ENCODE measurements at places on chromosomes 12 and 14.
A peak's percentile ranks its signal among the peaks of the same experiment; 100 is the strongest.

DNA sequence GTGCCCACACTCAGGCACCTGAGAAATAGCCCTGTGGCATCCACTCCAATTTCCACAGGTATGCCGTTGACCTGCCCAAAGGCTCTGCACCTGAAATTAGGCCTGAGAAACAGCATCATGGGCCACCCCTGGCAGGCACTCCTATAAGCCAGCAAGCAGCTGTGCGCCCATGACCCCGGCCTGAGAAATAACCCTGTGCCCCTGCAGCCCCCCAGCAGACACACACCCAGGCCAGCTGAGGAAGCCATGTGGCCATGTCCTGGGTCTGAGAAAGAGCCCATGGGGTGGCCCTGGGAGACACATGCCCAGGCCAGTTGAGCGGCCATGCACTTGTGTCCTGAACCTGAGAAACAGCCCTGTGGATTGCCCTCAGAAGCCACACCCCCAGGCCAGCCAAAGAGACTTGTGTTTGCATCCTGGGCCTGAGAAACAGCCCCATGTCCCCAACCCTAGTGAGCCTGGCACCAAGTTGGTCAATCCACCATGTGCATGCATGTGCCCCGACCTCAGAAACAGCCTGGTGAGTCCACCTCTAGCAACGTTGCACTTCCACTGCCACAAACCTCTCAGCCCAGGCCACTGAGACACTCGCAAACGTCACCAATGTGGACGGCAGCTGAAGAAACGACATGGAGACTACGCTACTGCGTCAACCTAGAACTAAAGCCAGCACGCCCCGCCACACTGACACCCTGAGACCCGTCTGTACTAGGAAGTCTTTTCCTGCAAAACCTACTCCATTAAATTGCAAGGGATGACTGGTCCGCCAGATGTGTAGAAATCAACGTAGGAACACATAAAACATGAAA lies 411.9 kb downstream of the TMEM121 start:
- DNase-seq: no peak

DNA sequence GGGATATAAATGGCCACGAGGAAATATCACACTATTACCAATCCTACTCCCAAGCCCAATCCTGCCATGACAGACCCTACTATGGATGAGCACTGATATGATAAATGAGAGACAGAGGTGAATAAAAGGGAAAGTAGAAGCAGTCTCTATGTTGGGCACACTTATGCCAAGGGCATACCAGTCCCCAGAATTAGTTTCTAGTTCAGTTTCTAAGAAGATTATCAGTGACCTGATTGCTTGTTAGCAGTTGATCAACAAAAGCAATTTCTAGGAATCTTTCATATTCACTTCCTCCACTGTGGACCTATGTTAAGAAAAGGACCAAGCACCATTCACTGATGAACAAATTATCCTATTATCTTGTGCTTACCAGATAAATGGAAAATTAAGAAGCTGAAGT lies 20.0 kb downstream of the SCAF11 start:
- DNase-seq: no peak

- no peak for DNase-seq
Measured at GRCh38 chr12:78208092-78208491, 377.4 kb downstream of the NAV3 start.

GRCh38 chr12:112285600-112286401 lies 96.4 kb downstream of the HECTD4 start:
- peak; percentile 97 for DNase-seq

DNA sequence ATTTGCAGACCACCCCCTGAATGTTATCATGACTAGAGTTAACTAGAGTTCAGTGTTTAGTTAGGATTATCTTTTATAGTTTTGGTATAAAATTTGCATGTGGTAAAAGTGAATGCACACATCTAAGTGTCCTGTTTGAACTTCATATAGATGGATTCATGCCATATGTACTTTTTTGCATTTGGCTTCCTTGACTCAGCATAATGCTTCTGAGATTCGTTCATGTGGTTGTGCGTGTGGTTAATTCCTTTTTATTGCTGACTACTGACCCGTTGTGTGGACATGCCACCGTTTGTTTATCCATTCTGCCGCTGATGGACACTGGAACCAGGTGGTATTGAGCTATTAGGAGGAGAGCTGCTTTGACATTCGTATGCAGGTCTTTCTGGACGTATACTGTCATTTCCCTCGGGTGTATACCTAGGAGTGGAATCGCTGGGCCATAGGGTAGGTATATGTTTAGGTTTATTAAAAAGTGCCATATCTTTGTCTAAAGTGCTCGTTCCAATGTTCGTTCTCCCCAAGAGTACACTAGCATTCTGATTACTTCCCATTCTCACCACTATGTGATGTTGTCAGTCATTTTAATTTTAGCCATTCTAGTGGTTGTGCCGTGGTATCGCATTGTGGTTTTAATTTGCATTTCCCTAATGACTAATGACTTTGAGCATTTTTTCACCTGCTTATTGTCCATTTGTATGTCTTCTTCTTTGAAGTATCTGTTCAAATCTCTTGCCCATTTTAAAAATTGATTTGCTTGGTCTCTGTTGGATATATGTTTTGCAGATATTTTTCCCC lies 37.7 kb downstream of the RIN3 start:
- DNase-seq: no peak

GRCh38 chr14:100132903-100133510 lies 26.4 kb downstream of the DEGS2 start:
- no peak for DNase-seq

DNA sequence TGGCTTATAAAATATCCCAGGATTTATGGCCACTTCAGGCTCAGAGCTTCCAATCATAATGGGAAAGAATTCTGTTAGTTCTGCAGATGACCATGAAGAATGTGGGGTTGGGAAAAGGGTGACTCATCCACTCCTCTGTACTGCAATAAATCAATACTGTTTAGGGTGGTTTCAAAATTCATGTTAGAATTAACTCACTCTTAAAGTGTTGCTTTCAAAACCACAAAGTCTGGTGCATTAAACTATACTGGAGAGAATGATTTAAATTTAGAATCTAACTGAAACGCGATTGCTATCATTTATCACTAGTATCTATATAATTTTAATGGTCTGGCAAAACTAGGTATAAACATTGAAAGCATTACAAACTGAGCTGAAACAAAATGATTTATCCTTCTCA lies 798 bp downstream of the CCDC198 start:
- peak; percentile 5 for DNase-seq

DNA sequence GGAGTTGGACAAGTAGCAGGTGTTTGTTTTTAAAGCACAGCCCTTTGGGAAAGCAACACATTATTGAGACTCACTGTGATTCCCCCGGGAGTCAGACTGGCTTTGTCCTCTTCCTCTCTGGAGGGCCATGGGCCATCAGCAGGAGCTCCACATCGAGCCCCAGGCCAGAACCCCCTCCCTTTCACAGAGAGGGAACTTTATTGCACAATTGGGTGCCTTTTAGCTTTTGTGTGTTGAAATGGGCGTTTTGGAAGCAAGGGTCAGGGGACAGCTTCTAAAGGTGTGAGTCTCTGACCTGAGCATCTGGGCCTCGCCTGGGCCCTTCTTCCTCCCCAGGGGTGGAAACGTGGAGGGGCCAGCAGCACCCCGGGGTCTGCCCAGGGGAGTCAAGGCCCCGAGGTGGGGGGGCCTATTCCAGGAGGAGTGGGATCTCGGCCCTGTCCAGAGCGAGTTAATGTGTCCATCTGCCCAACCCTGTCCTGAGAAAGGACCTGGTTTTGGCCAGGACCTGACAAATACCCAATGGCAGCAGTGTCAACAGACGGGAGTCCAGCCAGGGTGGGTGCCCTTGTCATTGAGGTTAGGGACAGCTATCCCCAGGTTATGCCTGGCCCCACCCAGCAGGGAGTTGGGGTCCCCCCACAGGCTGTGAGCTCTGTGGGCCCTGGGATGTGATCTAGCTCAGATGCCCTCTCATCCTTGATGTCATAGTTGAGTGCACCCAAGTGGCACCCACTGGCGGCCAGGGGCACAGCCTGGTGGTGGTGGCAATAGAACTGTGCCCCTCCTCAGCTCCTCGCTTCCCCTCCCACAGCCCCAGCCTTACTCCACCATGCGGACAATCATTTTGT lies 37.1 kb downstream of the SLC8B1 start:
- DNase-seq: no peak

- no peak for DNase-seq
Measured at GRCh38 chr12:102167821-102168604, 29.6 kb downstream of the PMCH start.

DNA sequence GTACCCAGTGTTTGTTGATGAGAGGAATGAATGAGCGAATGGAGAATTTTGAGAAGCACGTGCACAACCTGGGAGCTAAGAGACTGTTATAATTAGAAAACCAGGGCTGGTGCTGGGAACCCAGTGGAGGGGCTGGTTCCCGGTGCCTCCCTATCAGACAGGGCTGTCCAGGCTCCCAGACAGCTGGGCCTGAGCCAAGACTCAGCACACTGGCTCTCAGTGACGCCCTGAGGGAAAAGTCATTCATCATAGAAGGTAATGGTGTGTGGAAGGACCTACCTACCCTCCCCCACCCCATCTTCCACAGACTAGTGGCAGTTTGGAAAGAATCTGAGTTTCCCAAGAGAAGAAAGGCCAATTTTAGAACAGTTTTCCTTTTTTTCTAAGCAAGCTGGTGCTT lies 34.7 kb downstream of the KCNA5 start:
- DNase-seq: no peak

GRCh38 chr12:1439687-1440086 lies 154.7 kb downstream of the FBXL14 start:
- DNase-seq: no peak

DNA sequence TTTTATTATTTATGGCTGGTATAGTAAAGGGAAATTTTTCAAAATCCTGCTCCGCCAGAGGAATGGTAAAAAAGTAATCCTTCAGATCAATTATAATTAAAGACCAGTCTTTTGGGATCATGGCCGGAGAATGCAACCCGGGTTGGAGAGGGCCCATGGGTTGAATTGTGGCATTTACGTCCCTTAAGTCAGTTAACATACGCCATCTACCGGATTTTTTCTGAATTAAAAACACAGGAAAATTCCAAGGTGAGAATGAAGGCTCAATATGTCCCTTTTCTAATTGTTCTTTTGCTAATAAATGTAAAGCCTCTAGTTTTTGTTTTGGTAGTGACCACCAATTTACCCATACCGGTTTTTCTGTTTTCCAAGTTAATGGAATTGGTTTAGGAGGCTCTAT lies 602.8 kb downstream of the ALG10 start:
- DNase-seq: no peak

- DNase-seq: peak; percentile 53
Measured at GRCh38 chr12:50166799-50167048, 445 bp downstream of the CERS5 start.

- no peak for DNase-seq
Measured at GRCh38 chr12:130266751-130267150, 70.9 kb upstream of the PIWIL1 start.

DNA sequence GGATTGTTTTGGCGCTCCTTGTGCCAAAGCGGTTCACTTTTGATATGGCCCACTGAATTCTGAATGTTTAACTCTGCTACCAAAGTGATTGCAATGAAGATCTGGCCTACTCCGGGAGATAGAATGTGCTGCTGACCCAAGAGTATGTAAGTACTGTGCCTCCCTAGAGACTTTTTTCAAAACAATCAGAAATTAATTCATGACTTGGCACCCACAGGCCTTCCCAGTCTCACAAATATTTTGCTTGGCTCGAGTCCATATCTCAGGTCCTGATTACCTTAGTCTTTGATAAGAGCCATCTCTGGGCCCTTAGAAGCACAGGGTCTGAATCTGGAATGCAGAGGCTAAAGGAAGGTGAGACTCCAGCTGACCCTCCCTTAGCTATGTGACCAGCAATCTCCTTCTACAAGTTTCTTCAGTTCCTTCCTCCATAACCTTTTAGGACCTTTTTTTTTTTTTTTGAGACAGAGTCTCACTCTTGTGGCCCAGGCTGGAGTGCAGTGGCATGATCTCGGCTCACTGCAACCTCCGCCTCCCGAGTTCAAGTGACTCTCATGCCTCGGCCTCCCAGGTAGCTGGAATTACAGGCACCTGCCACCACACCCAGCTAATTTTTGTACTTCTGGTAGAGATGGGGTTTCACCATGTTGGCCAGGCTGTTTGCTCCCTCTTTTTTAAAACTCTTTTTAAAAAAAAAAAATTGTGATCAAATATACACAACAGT lies 49.5 kb upstream of the METAP2 start:
- no peak for DNase-seq

GRCh38 chr12:76486011-76486410 lies 73.6 kb downstream of the OSBPL8 start:
- no peak for DNase-seq

DNA sequence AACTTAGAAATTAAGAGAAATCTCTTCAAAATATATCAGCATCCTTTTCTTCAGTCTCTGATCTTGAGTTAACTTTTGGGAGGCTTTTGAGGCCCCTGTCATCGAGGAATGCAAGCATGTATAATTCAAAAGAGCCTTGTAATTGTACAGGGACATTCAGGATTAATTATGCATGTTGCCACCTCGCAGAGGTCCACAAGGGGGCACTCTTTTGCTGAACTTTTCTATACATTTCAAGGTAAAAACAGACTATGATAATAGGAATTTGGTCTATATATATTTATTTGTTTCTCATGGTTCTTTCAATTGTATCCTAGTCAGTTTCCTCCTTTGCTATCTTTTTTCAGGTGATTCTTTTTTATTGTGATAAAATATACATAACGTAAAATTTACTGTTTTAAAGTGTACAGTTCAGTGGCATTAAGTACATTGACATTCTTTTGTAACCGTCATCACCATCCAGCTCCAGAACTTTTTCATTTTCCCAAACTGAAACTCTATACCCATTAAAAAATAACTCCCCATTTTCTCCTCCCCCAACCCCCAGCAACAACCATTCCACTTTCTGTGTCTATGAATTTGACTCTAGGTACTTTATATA lies 47.0 kb upstream of the SLC2A13 start:
- DNase-seq: peak; percentile 8

DNA sequence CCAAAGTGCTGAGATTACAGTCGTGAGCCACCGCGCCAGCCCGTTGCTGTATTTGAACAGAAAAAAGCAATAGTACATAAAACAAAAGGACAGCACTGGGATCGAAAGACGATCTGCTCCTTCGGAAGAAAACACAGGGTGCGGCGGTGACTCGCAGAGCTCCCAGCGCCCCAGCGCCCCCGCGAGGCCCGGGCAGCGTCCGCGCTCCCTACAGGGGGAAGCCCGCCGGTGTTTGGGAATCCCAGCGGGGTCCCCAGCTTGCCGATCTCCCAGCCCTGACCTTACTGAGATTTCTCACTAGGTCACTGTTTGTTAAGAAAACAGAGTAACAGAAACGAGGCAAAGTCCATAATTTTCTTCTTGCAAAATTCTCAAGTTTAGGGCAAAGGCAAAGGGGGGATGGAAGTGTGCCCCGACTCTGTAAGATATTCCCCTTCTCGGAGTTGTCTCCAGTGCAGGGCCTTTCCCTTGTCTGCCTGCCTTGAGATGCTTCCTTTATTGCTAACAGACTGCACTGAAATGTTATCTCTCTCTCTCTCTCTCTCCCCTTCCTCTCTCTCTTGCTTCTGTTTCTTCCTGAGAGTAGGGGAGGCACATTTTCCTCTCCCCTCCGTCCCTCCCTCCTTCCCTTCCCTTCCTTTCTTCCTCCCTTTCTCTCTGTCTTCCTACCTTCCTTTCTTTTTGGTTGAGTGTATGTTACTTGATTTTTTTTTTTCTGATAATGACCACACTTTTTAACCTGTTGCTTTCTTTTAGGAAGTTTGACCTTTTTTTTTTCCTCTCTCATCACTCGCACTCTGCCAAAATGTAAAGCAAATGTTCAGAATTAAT lies 91.9 kb downstream of the TMEM30B start:
- DNase-seq: no peak

- DNase-seq: peak; percentile 54
Measured at GRCh38 chr12:12714276-12715021, 2.7 kb upstream of the CDKN1B start.

- no peak for DNase-seq
Measured at GRCh38 chr12:34393821-34394150, 371.5 kb downstream of the ALG10 start.

Data from NCI-H510A treated with DMSO at 0.1 percent for 48 hours (cell line).